ENCODE measurements at places on chromosomes 7 and 10.

DNA sequence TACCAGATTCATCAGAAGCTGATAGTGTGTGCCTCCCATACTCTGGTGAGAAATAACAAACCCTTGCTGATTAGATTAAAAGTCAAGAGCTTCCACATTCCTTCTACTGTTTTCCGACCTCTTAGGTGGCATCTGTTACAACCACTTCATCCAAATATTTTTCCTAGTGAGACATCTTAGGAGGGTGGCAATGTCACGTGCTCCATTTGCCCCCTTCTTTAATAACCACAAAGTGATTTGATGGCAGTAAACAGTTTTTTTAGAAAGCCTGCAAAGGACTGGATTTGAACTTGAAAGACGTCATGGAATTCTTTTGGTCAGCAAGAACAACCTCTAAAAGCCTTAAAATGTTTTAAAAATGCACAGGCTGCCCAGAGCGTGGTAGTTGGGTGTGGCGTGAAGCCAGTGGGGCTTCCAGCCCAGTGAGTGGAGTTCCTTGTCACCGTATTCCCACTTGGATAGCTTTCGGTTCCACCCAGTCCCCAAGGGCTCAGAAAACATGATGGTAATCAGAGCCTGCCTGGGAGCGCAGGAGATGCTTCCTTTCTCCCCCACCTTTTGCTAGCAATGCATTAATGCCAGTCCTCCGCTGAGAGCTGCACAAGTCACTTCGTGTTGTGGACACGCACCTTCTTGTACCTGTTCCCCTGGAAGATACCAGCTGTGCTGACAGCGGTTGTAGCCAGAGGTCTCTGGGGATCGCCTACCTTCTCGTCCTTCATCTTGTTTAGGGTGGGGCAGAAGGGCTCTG is 256.4 kb downstream of the KIAA1217 start:
- H3K27me3 ChIP-seq = peaks cover 3% of the 10 kb centered on the region
- DNase-seq = no peak
- H3K4me3 ChIP-seq = no peak overlapping the region
- no peaks in the 10 kb centered on the region for H3K36me3 ChIP-seq
- no peaks in the 10 kb centered on the region for H3K4me1 ChIP-seq
- H3K27ac ChIP-seq = no peak overlapping the region

GRCh38 chr7:44193011-44193802 is 4.0 kb upstream of the GCK start:
- H3K4me1 ChIP-seq = no peaks in the 10 kb centered on the region
- no peak overlapping the region for H3K27ac ChIP-seq
- no peak for DNase-seq
- H3K4me3 ChIP-seq = no peak overlapping the region
- H3K27me3 ChIP-seq = peaks cover 41% of the 10 kb centered on the region

DNA sequence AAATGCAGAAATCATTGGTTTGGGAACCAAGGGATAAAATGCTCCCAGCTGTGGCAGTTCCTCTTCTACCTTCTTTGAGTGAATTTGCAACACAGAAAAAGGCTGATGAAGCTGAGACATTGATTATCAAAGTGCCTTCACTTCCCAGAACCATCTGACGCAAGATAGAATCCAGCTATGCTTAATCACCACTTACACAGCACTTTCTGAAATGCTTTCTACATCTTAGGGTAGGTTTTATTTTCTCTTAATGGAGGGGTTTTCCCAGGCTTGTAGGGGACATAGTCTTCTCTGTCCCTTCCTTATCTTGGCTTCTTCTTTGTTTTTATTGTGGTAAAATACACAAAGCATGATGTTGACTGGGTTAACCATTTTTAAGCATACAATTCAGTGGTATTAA is 332.6 kb upstream of the ZNF32 start:
- H3K27ac ChIP-seq = no peak overlapping the region
- H3K4me3 ChIP-seq = no peak overlapping the region
- no peaks in the 10 kb centered on the region for H3K27me3 ChIP-seq
- H3K4me1 ChIP-seq = peaks cover 5% of the 10 kb centered on the region
- no peak for DNase-seq

- H3K4me1 ChIP-seq = peaks cover 5% of the 10 kb centered on the region
- DNase-seq = no peak
- H3K27me3 ChIP-seq = peaks cover 80% of the 10 kb centered on the region
- H3K36me3 ChIP-seq = peaks cover 3% of the 10 kb centered on the region
Measured at GRCh38 chr7:132574223-132574622, 2.0 kb downstream of the PLXNA4 start.

GRCh38 chr10:127161482-127161881 is 34.9 kb downstream of the INSYN2A start:
- peaks cover 14% of the 10 kb centered on the region for H3K27me3 ChIP-seq
- DNase-seq = no peak
- no peaks in the 10 kb centered on the region for H3K4me1 ChIP-seq
- no peaks in the 10 kb centered on the region for H3K36me3 ChIP-seq

DNA sequence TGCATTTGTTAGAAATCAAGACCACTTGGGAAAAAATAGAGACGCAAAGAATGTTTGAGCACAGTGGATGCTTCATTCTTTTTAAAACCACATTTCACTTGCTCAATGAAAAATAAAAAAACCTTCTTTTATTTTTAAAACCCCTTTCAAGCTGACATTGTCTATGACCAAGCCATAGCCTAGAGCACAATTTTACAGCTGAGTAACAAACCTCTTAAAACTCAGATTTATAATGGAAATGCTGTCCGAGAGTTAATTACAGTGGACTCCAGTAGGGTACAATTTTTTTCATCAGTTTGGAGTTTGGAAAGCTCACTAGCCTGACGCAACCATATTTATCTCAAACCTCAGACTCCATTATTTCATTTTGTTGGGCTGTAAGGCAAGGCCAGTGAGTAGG is 116.3 kb downstream of the RNLS start:
- H3K27me3 ChIP-seq = no peaks in the 10 kb centered on the region
- H3K36me3 ChIP-seq = no peaks in the 10 kb centered on the region
- no peaks in the 10 kb centered on the region for H3K4me1 ChIP-seq
